ENCODE measurements at places on chromosomes 2 and 18. TPM values are rescaled to one million over a fixed set of nuclear protein-coding genes. Genes with fewer than 3 reads are reported as not detected.

Gene LIPG
- not detected for total RNA-seq

DNA sequence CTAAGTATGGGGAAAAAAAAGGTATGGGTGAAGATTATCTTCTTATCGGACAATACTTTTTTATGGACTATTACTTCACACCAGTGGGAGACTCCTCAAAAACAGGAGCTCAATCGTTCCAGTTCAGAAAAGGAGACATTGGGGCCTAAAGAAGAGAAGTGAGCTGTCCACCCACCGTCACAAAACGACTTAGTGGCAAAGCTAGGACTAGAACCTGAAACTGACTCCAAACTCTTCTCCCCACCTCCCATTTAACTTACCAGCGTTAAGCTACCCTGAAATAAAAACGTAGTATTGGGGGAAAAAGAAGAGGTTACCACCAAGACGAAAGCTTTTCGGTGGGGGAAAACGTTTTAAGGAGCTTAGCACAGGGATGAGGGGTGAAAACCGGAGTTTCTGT is 503 bp downstream of the GTF3C3 start:
- no peak for DNase-seq

DNA sequence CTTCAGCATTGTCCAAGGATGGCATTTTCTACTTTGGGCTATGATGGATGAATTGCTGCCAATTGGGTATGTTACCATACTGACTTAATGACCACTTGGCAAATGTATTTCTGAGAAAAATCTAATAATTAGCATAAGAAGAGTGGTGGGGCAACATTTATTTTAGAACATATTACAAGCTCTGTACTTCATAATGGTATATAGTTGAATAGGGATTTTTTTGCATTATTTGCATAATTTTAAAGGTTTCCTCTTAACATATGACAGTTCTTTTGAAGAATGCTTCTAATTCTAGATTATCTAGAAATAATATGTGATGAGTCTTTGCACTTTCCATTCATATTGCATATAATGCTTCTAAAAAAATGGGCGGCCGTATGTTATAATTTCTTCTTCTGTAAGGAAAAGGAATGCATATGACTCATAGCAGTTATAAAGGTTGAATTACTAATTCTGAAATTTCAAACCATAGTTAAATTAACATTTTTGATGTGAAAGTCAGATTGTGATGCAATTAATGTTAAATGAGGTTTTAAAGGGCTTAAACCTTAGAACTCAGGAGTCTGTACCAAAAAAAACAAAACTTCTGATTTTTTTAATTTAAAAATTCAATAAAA is 1652.3 kb upstream of the SLC39A10 start:
- DNase-seq = no peak

GRCh38 chr2:51153236-51153635 is 121.3 kb upstream of the NRXN1 start:
- DNase-seq = no peak

Gene COL4A3
- total RNA-seq = 5.5 TPM

DNA sequence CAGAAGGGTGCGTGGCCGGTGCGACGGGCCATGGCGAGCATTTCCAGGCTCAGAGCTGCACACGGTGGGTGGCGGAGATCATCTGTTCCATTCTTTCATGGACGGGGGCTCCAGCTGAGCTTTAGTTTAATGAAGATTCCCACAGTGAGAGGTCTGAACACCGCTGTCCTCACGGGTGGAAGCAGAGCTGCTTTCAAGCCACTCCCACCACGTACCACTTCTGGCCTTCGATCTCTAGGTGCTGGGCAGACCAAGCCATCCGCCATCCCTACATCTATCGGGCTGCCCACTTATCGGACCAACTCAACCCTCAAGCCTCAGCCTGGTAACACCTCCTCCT is 18.5 kb downstream of the GPR35 start:
- no peak for DNase-seq

Measured in Right ventricle myocardium inferior (tissue), 1 donor.